ENCODE measurements at places on chromosomes 1 and 21. TPM values are rescaled to one million over a fixed set of nuclear protein-coding genes. Genes with fewer than 3 reads are reported as not detected.

NR0B2 gene
- total RNA-seq, result not detected

SLC25A34 gene
- total RNA-seq, result 0.26 TPM

FOXO6 gene
- not detected for total RNA-seq

CAMK2N1 gene
- 72.7 TPM for total RNA-seq

FMOD gene
- 4.7 TPM for total RNA-seq

IGSF21 gene
- not detected for total RNA-seq

AMPD1 gene
- not detected for total RNA-seq

ADGRB2 gene
- total RNA-seq, result 17.2 TPM
